A549 treated with AZD2906 at 1 μM for 4 hours (cell line): ENCODE measurements at places on chromosomes 16 and 17. TPM values are rescaled to one million over a fixed set of nuclear protein-coding genes. Genes with fewer than 3 reads are reported as not detected.

CDRT15 gene
- total RNA-seq = not detected in 5 replicates

TEKT5 gene
- 0.18 TPM in 1 of 5 replicates, not detected in the others for total RNA-seq

EMP2 gene
- 30.9 to 49.8 TPM (median 42.5 TPM) in 5 replicates for total RNA-seq

MKS1 gene
- total RNA-seq = 9.7 to 11.7 TPM (median 11.4 TPM) in 5 replicates

FGF11 gene
- total RNA-seq = 0.76 to 1.2 TPM (median 0.85 TPM) in 5 replicates

PLEKHH3 gene
- total RNA-seq = 9.6 to 17.7 TPM (median 16.1 TPM) in 5 replicates

FOXL1 gene
- 1.3 to 2.1 TPM (median 2.0 TPM) in 5 replicates for total RNA-seq

CNTNAP4 gene
- total RNA-seq = not detected in 5 replicates

CCL23 gene
- total RNA-seq = not detected in 5 replicates

GPR179 gene
- 0.02 to 0.06 TPM (median 0.03 TPM) in 5 replicates for total RNA-seq

ACAP1 gene
- total RNA-seq = 2.4 to 5.7 TPM (median 4.0 TPM) in 5 replicates

C16orf96 gene
- total RNA-seq = 0.02 to 0.06 TPM (median 0.04 TPM) in 5 replicates

KCNH6 gene
- total RNA-seq = not detected in 5 replicates

OTOP3 gene
- total RNA-seq = not detected in 5 replicates

WWP2 gene
- total RNA-seq = 21.7 to 23.1 TPM (median 22.0 TPM) in 5 replicates

DNAI2 gene
- total RNA-seq = 0.03 to 0.10 TPM in 2 of 5 replicates, not detected in the others

BRIP1 gene
- 3.0 to 5.1 TPM (median 4.0 TPM) in 5 replicates for total RNA-seq

MAPT gene
- 1.7 to 2.2 TPM (median 2.0 TPM) in 5 replicates for total RNA-seq

RUNDC3A gene
- 0.82 to 1.5 TPM (median 0.88 TPM) in 5 replicates for total RNA-seq

KRT34 gene
- total RNA-seq = 0.23 to 0.61 TPM (median 0.42 TPM) in 5 replicates

RHBDL1 gene
- total RNA-seq = 0.50 to 1.5 TPM (median 1.3 TPM) in 5 replicates

CFAP97D1 gene
- total RNA-seq = 0.01 to 0.03 TPM (median 0.02 TPM) in 3 of 5 replicates, not detected in the others

ENPP7 gene
- total RNA-seq = not detected in 5 replicates

WNK4 gene
- total RNA-seq = 0.91 to 1.6 TPM (median 1.2 TPM) in 5 replicates

CCDC154 gene
- total RNA-seq = 0.07 to 0.36 TPM (median 0.18 TPM) in 5 replicates

SCGB1C2 gene
- total RNA-seq = not detected in 5 replicates

HEATR9 gene
- not detected in 5 replicates for total RNA-seq

CSF3 gene
- 0.94 to 1.3 TPM (median 1.3 TPM) in 5 replicates for total RNA-seq

RNF112 gene
- total RNA-seq = 0.14 to 0.67 TPM (median 0.51 TPM) in 5 replicates

KREMEN2 gene
- total RNA-seq = 1.4 to 2.0 TPM (median 1.8 TPM) in 5 replicates

TAC4 gene
- total RNA-seq = not detected in 5 replicates

ARHGAP44 gene
- 2.2 to 2.7 TPM (median 2.3 TPM) in 5 replicates for total RNA-seq

CCL1 gene
- not detected in 5 replicates for total RNA-seq

KRTAP1-5 gene
- not detected in 5 replicates for total RNA-seq

TMEM114 gene
- not detected in 5 replicates for total RNA-seq

CHST5 gene
- total RNA-seq = not detected in 5 replicates

MSLN gene
- total RNA-seq = 2.9 to 3.7 TPM (median 3.1 TPM) in 5 replicates

GRB7 gene
- 2.6 to 6.6 TPM (median 4.6 TPM) in 5 replicates for total RNA-seq

PRSS22 gene
- total RNA-seq = 0.50 to 0.98 TPM (median 0.78 TPM) in 5 replicates

NRN1L gene
- 0.15 to 0.24 TPM (median 0.20 TPM) in 4 of 5 replicates, not detected in the other for total RNA-seq

ZFP3 gene
- 0.82 to 1.1 TPM (median 1.0 TPM) in 5 replicates for total RNA-seq

KRTAP4-4 gene
- total RNA-seq = not detected in 5 replicates

EVI2A gene
- not detected in 5 replicates for total RNA-seq

TPSAB1 gene
- 0.06 to 0.10 TPM in 2 of 5 replicates, not detected in the others for total RNA-seq

DNASE1L2 gene
- total RNA-seq = 0.60 to 1.7 TPM (median 1.3 TPM) in 5 replicates

ZPBP2 gene
- total RNA-seq = not detected in 5 replicates

KRT10 gene
- 65.4 to 117 TPM (median 102 TPM) in 5 replicates for total RNA-seq

ZNF750 gene
- total RNA-seq = 0.02 to 0.03 TPM in 2 of 5 replicates, not detected in the others

MYADML2 gene
- not detected in 5 replicates for total RNA-seq

GUCY2D gene
- total RNA-seq = 0.38 to 0.78 TPM (median 0.50 TPM) in 5 replicates

KCNJ16 gene
- 0.21 to 0.41 TPM (median 0.31 TPM) in 5 replicates for total RNA-seq
